Testis (tissue), 5 donors: ENCODE measurements at places on chromosomes 6 and 20.

- DNase-seq: no peak
Measured at GRCh38 chr6:17842014-17842776, 135.5 kb upstream of the NUP153 start.

DNA sequence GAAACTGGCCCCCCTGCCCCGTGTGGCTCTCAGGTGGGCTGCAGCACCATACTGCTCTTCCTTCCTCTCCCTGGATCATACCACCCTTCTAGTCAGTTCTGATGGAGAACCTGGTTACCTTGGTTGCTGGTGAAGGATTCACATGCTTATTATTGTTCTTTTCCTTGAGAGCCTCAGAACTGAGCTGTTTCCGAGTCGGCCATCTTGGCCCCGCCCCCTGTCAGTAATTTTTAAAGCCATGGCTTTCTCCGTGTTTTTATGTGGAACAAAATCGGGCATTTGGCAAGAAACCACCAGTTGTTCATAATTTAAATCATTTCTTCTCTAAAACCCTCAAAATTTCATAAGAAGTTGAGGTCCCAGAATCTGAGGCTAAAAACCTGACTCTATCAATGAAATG lies 493.8 kb downstream of the NKAIN2 start:
- peak; percentile 15 for DNase-seq

DNA sequence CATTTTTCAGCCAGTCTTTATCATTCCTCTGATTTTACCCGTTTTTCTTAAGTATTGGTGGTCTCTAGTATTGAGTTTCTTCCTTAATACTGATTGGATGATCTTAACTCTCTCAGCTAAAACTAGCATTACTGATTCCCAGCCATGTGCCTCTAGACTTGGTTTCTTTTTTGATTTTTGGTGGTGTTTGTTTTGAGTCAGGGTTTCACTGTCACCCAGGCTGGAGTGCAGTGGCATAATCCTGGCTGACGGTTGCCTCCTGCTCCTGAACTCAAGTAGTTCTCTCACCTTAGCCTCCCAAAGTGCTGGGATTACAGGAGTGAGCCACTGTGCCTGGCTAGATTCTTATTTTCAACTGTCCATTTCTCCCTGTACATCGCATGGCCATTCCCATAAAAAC lies 24.9 kb downstream of the DPPA5 start:
- no peak for DNase-seq

DNA sequence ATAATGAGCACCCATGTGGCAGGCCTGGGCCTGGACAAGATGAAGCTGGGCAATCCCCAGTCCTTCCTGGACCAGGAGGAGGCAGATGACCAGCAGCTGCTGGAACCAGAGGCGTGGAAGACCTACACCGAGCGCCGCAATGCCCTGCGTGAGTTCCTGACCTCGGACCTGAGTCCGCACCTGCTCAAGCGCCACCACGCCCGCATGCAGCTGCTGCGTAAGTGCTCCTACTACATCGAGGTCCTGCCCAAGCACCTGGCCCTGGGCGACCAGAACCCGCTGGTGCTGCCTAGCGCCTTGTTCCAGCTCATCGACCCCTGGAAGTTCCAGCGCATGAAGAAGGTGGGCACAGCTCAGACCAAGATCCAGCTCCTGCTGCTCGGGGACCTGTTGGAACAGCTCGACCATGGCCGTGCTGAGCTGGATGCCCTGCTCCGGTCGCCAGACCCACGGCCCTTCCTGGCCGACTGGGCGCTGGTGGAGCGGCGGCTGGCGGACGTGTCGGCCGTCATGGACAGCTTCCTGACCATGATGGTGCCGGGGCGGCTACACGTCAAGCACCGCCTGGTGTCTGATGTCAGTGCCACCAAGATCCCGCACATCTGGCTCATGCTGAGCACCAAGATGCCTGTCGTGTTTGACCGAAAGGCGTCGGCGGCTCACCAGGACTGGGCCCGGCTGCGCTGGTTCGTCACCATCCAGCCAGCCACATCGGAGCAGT lies 1.9 kb downstream of the FNDC11 start:
- DNase-seq: no peak

DNA sequence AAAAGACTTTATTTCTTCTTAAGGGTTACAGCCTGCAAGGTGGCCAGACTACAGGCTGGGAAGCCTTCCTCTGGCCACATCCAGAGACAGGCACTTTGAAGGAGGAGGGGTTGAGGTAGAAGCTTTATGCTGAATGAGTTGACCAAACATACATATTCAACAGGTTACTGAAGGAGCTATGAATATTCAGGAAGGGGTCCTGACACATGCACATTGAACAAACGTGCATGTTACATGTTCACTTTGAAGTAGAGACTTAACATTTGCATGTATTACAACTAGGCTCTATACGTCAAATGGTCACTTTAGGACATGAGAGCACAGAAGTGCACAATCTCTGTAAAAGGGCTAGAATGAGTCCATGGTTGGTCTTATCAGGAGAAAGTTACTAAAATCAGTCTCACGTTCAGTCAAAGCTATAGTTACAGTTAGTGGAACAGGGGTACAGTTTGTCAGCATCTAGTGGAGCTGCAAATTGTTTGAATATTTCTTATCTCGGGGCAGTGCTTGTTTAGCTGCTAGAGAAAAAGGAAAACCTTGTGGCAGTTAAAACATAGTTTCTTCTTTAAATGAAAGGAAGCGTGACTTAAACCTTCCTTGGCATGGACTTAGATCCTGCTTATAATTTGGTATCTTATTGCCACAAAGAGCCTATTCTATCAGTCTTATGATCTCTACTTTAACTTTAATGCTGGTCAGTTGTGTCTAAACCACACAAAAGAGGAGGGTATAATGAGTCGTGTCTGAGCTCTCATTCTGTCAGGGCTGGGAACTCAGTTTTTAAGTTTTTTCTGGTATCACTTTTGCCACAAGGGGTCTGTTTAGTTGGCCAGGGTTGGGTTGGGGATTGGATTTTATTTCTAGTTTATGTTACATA lies 4.6 kb upstream of the ZSCAN9 start:
- DNase-seq: no peak

GRCh38 chr6:24228681-24229255 lies 102.8 kb downstream of the NRSN1 start:
- no peak for DNase-seq

DNA sequence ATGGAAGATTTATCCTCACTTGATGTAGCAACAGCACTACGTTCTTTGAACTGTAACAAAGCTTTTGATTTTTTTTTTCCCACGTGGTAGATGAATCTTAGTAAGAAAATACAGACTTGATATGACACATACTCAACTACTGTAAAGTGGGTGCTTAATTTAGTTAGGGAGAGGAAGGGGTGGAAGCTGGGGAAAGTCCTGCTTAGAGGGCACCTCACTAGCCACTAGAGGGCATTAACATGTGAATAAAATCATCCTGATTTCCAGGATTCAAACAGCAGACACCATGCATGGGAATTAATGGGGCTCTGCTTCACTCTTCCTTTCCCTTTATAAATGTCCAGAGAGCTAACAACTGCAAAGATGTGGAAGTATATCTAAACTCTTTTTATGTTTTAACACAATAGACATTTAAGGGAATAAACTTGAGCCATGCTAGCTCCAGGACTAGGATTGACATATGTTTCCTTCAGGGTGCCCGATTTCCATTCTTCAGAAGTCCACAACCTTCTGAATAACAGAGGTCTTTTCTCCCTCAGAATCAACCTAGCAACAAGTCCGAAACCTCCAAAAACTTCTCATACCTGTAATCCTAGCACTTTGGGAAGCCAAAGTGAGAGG lies 250.1 kb downstream of the ATXN1 start:
- no peak for DNase-seq

DNA sequence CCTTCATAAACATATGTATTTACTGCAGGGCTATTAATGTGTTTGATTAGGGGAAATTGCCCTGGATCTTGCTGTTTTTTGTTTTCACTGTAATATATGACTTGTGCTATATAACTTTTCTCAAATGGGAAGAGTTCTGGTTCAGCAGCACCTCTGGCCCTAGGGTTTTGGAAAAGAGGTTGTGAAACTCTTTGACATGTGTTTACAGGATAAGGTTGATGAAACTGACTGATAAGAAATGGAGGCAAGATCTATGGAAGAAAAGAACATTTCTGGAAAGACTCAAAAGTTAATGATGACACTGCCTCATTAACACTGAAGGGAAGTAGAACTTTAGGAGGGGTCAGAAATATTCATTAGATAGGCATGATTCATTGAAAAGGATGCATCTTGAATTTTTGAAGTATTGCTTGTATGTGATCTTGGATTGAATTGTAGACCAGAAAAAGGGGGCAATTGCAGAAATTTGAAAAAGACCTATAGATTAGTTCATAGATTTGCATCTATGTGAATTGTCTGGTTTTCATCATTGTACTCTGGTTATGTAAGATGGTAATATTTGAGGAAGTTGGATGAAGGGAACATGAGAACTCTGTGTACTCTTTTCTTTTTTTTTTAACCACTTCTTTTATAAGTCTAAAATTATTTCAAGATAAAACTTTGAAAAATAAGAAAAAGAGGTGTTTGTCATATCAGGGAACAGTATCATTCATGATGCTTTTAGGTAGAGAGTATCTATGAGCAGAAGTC lies 54.0 kb downstream of the UTRN start:
- DNase-seq: no peak

- no peak for DNase-seq
Measured at GRCh38 chr6:146595972-146596731, 2.6 kb upstream of the ADGB start.

DNA sequence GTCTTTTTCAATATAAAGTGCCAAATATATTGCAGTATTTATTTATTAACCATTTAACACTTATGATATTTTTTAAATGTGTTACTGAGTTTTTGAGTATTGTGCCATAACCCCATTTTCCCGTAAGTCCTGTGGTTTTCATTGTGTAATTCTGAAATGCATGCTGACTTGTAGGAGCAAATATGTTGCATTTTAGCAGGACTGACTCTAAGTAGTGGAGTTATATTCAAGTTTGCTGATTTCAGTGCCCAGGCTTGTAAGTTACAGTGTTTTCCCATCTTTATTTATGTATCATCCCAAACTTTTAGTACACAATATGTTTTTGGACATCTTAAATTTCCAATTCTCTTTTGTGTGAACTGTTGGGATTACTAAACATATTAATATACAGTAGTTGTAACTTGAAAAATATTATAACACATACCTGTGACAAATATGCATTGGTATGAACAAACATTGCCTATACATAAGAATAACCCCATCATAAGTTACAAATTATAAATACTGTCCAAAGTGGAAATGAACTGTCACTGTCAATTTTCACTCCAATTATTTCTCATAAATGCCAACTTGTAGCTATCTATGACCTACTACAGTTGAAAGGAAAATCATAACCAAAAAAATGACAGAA lies 179.3 kb upstream of the RUNX2 start:
- DNase-seq: no peak

DNA sequence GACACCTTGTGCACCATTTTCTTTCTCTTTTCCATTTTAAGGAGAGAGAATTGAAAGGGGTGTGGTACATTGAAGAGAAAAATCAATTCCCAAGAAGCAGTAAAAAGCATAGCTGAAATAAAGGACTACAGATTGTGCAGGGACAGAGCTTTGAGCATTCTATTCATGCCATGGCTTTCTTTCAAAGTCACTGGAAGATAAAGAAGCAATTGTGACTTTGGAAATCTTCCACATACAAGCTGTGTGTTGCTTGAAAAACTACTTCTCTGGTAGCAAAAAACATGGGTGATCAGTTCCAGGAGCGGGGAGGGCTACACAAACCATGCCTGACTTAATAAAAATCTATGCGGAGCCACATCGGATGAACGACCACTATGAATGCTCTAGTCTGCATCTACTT lies 230.2 kb upstream of the THEMIS start:
- DNase-seq: no peak

- DNase-seq: no peak
Measured at GRCh38 chr6:169344750-169345065, 91.1 kb upstream of the THBS2 start.

- DNase-seq: no peak
Measured at GRCh38 chr6:70996106-70996505, 39.2 kb upstream of the B3GAT2 start.

- DNase-seq: no peak
Measured at GRCh38 chr6:11142296-11143027, 30.9 kb upstream of the ERVFRD-1 start.

DNA sequence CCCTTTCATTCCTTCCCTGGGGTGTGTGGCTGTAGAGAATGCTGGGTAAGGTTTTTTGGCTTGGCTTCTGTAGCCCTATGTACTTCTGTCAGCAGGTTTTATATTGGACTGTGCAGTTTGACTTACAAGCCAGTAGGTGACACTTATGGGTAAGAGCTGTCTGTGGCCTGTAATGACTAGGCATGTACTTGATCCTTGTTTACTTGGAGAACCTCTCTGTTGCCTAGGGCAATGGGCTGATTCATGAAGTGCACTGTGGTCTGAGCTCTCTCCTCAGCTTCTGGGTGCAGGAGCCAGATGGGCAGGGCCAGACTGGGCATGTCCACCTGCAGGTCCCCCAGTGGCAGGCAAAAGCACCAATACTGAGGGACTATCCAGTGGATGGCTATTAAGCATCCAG lies 544.6 kb downstream of the ADGRB3 start:
- DNase-seq: no peak

DNA sequence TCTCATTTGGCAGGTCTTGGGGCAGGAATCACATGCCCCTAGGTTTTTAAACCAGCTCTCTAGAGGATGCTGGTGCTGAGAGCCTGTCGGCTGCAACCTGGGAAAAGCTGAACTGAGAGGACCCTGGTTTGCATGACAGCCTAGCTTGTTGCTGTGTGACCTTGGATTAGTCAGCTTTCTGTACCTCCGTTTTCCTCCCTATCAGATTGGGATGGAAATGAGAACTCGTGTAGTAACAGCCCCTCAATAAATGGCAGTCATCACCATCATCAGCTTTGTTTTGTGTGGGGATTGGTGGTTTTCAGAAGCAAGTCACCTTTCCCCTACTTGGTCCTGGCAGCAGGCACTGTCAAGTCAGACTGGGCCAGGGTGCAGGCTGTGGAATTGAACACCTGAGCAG lies 75.2 kb upstream of the MYL9 start:
- no peak for DNase-seq

GRCh38 chr6:25237579-25237978 lies 41.6 kb upstream of the CARMIL1 start:
- no peak for DNase-seq

DNA sequence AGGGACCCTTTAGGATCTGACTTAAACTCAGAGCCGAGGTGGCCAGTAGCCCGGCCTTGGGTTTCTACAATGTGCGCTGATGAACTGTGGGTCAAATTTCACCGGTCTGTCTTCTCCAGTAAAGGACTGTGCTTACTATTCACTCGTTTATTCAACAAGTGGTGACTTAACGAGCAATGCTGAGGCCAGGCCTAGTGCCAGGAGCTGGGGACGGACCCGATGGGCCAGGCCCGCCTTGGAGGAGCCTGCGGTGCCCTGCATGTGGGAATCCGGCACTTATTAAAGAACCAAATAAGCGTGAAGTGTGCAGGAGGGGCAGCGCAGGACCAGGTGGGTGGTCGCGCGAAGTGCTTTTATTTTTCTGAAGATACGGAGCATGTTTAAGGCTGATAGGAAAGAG lies 24.0 kb downstream of the CTCFL start:
- DNase-seq: no peak

- no peak for DNase-seq
Measured at GRCh38 chr6:142322504-142323198, 20.8 kb downstream of the ADGRG6 start.

GRCh38 chr20:35101620-35102019 lies 9.0 kb upstream of the TRPC4AP start:
- DNase-seq: no peak
